ENCODE measurements at places on chromosomes 5 and 9.

- DNase-seq = no peak
Observed at GRCh38 chr9:69357821-69358220, 32.8 kb downstream of the ENTREP1 start.

GRCh38 chr9:113316030-113316429, 12.9 kb upstream of the RNF183 start:
- no peak for DNase-seq

DNA sequence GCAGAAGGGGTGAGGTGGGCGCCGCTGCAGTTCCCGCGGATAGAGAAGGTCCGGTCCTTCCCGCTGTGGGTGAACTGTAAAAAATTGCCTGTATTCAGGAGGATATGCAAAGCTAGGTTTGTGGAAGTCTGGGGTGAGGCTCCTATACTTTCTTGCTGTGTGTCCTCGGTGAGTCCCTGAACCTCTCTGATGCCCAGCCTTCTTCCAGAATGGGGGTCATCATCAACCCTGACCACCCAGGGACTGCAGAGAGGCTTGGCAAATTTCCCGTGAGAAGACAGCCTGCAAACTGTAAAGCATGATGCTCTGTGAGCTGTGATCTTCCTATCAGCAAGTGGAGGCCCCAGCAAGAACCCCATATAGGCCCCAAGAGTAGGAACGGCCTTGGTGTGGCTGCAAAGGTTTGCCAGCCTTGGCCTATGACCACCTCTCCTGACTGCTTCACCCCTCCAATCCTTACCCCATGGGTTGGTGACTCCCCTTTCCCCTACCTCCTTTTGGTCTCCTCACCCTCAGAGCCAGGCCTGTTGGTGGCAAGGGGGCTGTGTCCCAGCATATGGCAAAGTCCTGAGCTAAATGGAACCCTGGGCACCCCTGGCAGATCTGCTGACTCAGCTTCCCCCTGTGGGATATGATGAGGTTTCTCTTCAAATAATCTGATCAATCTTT, 760 bp downstream of the ALDH1B1 start:
- DNase-seq = no peak

GRCh38 chr5:1780614-1780930, 19.1 kb downstream of the MRPL36 start:
- DNase-seq = no peak

DNA sequence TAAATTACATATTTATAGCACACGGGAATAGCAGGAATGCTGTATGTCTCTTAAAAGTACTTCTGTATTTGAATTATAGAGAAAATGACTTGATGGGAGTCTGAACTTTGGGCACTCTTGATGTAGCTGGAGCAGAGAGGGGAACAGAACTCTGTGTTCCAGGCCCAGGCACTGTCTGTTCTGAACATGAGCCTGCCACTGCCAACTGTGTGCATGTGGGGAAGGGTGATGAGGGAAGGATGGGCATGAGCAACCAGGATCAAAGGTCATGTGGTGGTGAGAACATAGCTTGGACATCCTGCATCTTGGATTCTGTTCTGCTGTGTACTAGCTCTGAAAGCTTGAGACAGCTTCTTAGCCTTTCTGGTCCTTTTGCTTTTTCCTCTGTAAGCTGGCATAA, 16.4 kb upstream of the ZBED3 start:
- no peak for DNase-seq

GRCh38 chr9:27053369-27054022, 48.0 kb upstream of the LRRC19 start:
- DNase-seq = no peak

DNA sequence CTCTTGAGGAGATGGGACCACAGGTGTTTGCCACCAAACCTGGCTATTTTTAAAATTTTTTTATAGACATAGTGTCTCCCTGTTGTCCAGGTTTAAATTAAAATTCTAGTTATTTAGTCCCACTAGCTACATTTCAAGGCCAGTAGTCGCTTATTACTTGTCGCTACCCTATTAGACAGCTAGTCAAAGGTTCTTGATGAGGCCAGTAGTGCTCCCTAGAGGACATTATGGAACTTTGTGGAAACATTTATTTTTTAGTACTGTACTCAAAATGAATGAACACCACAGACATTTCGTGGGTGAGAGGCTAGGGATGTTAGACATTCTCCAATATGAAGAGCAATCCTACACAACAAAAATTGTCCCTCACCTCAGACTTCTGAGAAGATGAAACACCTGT, 14.4 kb upstream of the GRXCR2 start:
- no peak for DNase-seq

GRCh38 chr5:141958113-141958512, at the start of gene PCDH12:
TSS of gene PCDH12 (minus strand) at chr5:141958202. CDS start at chr5:141957851, 351 bp downstream.
- DNase-seq = no peak

DNA sequence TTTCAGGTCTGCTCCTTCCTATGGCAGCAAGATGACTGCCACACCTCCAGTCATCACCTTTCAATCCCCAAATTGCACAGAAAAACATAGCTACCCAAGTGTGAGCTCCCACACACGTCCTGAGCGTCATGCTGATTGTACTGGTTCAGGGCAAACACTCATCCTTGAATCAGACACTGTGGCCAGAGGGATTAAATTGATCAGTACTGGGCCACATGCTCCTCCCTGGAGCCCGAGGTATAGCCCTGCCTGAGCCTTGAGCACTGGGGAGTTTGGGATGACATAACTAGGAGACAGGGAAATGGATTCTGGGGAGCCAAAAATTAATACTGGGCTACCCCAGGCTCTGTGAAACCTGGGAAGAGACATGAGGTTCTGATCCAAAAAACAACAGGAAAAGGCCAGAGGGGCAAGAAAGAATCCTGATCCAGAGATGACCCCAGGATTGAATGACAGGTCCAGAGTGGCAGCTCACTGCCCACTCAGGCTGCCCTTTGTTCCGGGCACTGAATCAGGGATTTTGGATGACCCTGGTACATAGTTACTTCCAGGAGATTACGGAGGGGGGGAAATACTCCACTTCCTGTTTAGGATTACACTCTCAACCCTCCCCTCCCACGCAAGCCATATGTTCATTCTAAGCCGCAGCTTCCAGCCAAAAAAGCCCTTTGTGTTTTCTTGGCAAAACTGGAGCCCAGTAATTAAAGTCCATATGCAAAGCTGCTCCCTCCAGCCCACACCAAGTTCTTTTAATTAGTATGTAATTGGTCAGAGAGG, 141.6 kb upstream of the SPRY4 start:
- no peak for DNase-seq

- DNase-seq = no peak
Observed at GRCh38 chr5:158155811-158156505, 297.0 kb upstream of the CLINT1 start.

GRCh38 chr5:73066466-73066865, 53.9 kb upstream of the TMEM171 start:
- DNase-seq = no peak

- DNase-seq = no peak
Observed at GRCh38 chr9:120944434-120944843, 17.8 kb upstream of the TRAF1 start.

- DNase-seq = no peak
Observed at GRCh38 chr5:173410459-173411233, 82.4 kb upstream of the STC2 start.

DNA sequence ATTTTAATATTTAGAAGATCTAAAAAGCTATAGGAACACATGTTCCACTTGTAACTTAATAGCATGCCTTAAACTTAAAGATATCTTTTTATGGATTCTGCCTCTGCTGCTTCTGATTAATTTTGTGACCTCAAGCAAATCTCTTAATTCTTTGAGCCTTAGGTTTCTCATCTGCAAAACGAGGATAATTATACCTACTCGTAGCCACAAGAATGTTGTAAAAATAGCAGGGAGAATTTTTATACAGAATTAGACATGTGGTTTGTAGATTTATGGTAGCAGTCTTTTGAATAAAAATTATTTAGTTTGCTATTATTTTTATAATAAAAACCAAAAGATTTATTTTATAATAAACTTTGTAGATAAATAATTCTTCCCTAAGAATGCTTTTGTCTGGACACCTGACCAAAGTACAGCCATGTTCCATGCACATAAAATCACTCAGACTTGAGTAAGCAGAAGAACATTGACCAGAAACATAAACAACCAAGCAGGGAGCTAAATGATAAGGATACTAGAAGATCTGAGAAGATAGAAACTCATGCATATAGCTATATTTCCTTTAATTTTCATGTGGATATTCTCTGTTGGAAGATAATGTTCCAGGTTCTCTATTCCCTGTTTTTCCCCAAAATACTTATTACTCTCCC, 18.5 kb downstream of the C9orf85 start:
- DNase-seq = no peak

GRCh38 chr9:136564379-136564988, 18.6 kb upstream of the NOTCH1 start:
- DNase-seq = peak; percentile 92

- DNase-seq = no peak
Observed at GRCh38 chr5:92353107-92354030, 970.3 kb upstream of the ARRDC3 start.
